HepG2 (cell line): ENCODE measurements at places on chromosomes 11 and 22. TPM values are rescaled to one million over a fixed set of nuclear protein-coding genes. Genes with fewer than 3 reads are reported as not detected.

- no peak for DNase-seq
- peaks cover 21% of the 10 kb centered on the region for H3K4me1 ChIP-seq
- H3K4me3 ChIP-seq, result peak overlapping the region; percentile 16; the same call in 1 of the 2 replicates
- no peak overlapping the region for H3K27ac ChIP-seq
- H3K27me3 ChIP-seq, result peaks cover 4% of the 10 kb centered on the region; the same call in 1 of the 2 replicates
Observed at GRCh38 chr22:21736084-21736642, 569 bp upstream of the YPEL1 start.

DNA sequence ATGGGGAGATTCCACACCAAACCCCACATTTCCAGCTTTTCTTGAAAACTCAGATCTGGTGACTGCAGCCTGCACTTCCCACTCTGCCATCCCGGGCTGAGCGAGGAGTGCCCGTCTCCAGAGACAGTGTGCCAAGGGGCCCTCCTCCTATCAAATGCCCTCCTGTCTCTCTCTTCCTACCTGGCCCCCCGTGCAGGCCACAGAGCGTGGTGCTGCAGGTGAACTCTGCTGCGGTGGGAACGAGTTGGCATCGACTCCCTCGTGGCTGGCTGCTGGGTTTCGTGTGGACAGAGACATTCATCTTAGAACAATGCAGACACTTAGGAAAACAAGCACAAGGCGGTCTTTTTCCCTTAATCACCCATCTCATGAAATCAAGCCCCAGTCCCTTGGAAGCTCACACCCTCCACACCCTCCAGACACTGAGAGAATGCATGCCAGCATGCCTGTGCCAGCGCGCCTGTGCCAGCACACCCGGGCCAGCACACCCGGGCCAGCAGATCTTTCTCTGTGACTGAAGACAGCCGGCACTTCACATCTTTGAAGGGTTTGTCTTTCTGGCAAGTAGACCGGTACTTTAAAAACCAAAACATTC, 65.0 kb downstream of the PARVB start:
- H3K36me3 ChIP-seq, result no peaks in the 10 kb centered on the region
- no peak overlapping the region for H3K27ac ChIP-seq
- H3K27me3 ChIP-seq, result no peaks in the 10 kb centered on the region
- H3K4me3 ChIP-seq, result no peak overlapping the region
- peaks cover 8% of the 10 kb centered on the region for H3K4me1 ChIP-seq

PGA5 gene
- polyA plus RNA-seq, result not detected in 2 replicates

RCOR2 gene
- polyA plus RNA-seq, result 8.3 and 9.1 TPM in 2 replicates
